ENCODE measurements at places on chromosomes 6 and 20.

DNA sequence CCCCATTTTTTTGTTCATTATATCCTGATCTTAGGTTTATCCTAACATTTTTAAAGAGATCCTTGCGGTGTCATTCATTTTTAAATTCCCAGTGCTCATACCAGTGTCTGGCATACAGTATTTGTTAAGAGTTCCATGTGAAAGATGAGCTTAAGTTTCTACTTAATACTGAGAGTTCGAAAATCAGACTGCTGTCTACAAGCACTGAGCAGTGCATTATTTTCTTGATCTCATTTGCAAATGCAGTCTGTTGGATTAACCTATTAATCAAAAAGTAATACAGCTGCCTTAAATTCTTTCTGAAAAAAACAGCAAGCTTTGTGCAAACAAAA lies 663 bp downstream of the COQ3 start:
- DNase-seq: no peak

- no peak for DNase-seq
These were observed 790.1 kb upstream of the SLC35B3 start for GRCh38 chr6:9225441-9225871.

- no peak for DNase-seq
These were observed 25.3 kb downstream of the MBOAT1 start for GRCh38 chr6:20186981-20187380.

GRCh38 chr20:9500121-9500520 lies 14.3 kb upstream of the LAMP5 start:
- DNase-seq: no peak

DNA sequence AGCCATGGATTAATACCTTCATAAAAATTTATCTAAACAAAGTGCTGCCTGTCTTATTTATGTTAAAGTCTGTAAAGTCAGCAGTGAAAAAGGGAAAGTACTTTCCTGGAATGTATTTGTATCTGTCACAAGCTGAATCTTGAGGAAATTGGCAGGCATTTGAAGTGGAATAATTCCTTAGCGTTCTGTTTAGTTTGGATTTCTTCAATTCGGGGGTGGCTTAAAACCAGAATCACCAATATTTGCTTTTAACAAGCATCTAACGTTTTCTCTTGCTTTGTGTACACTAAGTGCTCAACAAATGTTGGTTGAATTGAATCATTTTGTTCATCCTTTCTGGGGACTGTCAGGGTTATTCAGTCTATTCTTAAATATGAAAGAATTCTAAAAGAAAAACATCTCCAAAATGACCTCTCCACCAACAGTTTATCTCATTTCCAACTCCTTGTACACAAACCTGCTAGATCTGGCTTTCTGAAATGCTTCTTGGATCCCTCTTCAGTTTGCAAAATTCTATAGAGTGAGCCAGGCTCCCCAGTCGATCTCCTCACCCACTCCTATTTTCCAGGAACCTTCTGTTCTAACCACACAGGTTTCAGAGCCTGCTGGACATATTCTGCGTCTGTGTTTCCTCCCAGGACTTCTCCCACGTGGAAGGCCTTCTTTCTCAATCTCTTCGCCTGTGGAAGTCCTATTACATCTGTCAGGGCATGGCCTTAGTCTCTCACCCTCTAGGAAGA lies 2.0 kb upstream of the NPEPL1 start:
- DNase-seq: no peak

GRCh38 chr6:132187816-132188215 lies 213.5 kb downstream of the MOXD1 start:
- no peak for DNase-seq

DNA sequence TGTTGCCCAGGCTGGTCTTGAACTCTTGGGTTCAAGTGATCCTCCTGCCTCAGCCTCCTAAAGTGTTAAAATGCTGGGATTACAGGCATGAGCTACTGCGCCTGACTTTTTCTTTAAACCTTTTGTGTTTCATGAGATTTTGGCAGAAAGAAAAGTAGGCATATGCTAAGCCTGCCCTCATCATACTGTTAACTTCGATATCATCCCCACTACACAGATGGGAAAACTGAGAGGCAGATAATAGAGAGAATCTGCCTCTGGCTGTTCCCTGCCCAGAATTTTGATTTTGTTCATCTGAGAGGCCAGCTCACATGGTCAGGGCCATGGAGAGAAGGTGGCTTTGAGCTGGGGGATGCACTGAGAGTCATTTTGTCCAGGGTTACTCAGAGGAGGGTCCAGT lies 7.5 kb downstream of the PABPC1L start:
- DNase-seq: no peak

- DNase-seq: no peak
These were observed 174.8 kb downstream of the CDH26 start for GRCh38 chr20:60132827-60133670.
